ENCODE measurements at places on chromosomes 5 and 9. TPM values are rescaled to one million over a fixed set of nuclear protein-coding genes. Genes with fewer than 3 reads are reported as not detected.

Gene LCN10
- polyA plus RNA-seq: not detected

Gene UBE2B
- polyA plus RNA-seq: 151 TPM

Gene IL13
- not detected for polyA plus RNA-seq

Gene FGD3
- polyA plus RNA-seq: not detected

Gene ITGA2
- polyA plus RNA-seq: 0.05 TPM

Gene GALNT12
- not detected for polyA plus RNA-seq

Gene SLC36A2
- polyA plus RNA-seq: not detected

Gene CKMT2
- not detected for polyA plus RNA-seq

Gene DBH
- not detected for polyA plus RNA-seq

Gene LHX6
- polyA plus RNA-seq: 0.15 TPM

Gene CAMSAP1
- polyA plus RNA-seq: 5.1 TPM

Gene PCDHB9
- polyA plus RNA-seq: 0.21 TPM

Gene DHFR
- polyA plus RNA-seq: 9.2 TPM

Gene PITX1
- not detected for polyA plus RNA-seq

Gene GOLM1
- polyA plus RNA-seq: 30.2 TPM

Gene SLC25A48
- polyA plus RNA-seq: not detected

Gene BTNL3
- polyA plus RNA-seq: not detected

Gene MARCHF11
- not detected for polyA plus RNA-seq

Gene PCDHB14
- 5.4 TPM for polyA plus RNA-seq

Gene BRINP1
- polyA plus RNA-seq: 38.1 TPM

Gene PCDHB16
- 0.09 TPM for polyA plus RNA-seq

Gene ENTREP1
- polyA plus RNA-seq: 3.5 TPM

Gene ACOT12
- polyA plus RNA-seq: not detected

Gene C9orf50
- not detected for polyA plus RNA-seq

Gene FXN
- polyA plus RNA-seq: 19.9 TPM

Gene ARID3C
- polyA plus RNA-seq: not detected

Gene ZNF354C
- polyA plus RNA-seq: 2.7 TPM

Gene TRIM14
- 0.29 TPM for polyA plus RNA-seq

Gene ARL14EPL
- not detected for polyA plus RNA-seq

Gene SHISAL2B
- not detected for polyA plus RNA-seq

Gene KLHL3
- 50.7 TPM for polyA plus RNA-seq

Gene PRELID1
- 44.8 TPM for polyA plus RNA-seq

Gene SVEP1
- polyA plus RNA-seq: 0.28 TPM

Gene CSF1R
- polyA plus RNA-seq: 0.25 TPM
